ENCODE measurements at places on chromosomes 4 and X.

GRCh38 chrX:1661048-1661921 is 46.4 kb downstream of the ASMT start:
- peak; percentile 82 for DNase-seq

- no peak for DNase-seq
Measured at GRCh38 chr4:33592701-33593100, 2651.6 kb downstream of the ARAP2 start.

DNA sequence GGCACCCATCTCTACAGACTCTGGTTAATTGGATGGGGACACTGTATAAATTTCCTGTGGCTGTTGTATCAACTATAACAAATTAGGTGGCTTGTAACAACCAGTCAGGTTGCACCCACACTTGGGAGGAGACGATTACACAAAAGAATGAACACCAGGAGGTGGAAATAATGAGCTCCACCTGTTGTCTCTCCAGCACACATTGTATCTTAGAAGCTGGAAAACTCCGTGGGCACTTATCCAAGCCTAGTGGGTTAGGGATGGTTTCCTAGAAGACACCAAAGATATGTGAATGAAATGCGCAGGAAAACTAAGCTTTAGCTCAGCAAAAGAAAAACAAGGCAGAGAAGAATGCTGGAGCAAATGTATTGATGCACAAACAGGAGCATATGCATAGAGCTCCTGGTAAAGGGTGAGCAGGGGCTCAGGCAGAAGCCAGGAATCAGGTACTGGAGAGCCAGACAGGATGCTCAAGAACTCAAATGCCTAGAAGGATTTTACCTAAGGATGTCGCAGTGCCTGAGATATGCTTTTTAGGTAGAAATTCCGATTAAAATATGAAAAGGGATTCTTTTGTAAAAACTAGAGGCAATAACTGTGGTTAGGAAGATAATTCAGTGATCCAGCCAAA is 111.7 kb downstream of the GALNTL6 start:
- DNase-seq: no peak

DNA sequence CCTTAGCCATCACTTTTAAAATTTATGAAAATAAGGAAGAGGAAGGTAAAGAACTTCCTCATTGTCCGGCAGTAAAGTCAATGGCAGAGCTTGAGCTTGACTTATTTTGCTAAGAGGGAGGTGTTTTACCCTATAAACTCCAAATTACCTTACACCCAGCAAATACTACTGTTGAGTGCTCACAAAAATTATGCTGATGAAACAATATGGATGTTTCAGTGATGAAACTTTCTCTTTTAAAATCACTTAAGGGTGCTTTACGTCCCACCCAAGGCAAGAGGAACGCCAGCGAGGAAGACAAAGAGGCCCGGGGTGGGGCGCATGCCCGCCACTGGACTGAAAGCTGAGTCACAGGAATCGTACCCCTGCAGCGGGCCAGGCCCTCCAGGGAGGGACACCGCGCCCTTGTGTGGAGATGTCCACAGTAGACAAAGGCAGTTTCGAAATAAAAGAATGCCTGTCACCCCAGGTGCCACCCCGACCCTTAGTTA is 560 bp upstream of the TMSB4X start:
- peak; percentile 37 for DNase-seq

GRCh38 chrX:1593286-1594271 is 2.2 kb downstream of the AKAP17A start:
- DNase-seq: no peak

- DNase-seq: no peak
Measured at GRCh38 chr4:152155070-152155469, 380.8 kb downstream of the FBXW7 start.

GRCh38 chr4:121479808-121480207 is 99.0 kb upstream of the QRFPR start:
- no peak for DNase-seq

GRCh38 chrX:124518885-124519284 is 172.5 kb downstream of the SH2D1A start:
- DNase-seq: no peak

GRCh38 chrX:154417157-154417556 is 5.8 kb downstream of the TAFAZZIN start:
- DNase-seq: no peak

- no peak for DNase-seq
Measured at GRCh38 chrX:38999967-39000745, 198.9 kb downstream of the MID1IP1 start.

DNA sequence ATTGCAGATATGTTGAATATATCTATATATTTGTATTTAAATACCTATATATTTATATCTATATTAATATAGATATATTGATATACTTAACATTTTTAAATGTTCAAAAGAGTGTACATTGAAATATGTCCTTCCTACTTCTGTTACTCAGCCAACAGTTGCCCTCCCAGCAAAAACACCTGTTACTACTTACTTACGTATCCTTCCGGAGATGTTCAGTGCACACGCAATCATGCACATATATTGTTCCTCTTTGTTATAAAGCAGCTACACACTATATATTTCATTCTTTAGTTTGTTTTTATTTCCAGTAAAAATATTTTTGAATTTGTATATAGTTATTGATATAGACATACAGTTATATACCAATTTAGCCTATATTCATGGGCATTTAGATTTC is 142.3 kb downstream of the ARHGAP24 start:
- no peak for DNase-seq

DNA sequence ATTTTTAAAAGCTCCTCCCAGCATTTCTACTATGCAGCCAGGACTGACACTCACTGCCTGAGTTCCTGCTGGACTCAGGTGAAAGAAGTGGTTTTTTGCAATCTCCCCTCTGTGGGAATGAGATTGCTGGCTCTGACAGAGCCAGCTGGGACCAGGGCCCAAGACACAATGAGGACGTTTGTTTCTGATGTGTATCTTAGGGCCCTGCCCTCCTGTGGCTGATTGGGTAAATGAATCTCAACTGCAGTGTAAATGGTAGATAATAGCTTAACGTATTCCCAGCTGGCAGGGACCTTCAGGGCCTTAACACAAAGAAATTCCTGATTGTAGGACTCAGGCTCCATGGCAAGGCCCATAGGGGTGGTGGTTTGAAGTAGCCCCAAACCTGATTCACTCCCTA is 85.8 kb upstream of the PRPS1 start:
- peak; percentile 26 for DNase-seq

DNA sequence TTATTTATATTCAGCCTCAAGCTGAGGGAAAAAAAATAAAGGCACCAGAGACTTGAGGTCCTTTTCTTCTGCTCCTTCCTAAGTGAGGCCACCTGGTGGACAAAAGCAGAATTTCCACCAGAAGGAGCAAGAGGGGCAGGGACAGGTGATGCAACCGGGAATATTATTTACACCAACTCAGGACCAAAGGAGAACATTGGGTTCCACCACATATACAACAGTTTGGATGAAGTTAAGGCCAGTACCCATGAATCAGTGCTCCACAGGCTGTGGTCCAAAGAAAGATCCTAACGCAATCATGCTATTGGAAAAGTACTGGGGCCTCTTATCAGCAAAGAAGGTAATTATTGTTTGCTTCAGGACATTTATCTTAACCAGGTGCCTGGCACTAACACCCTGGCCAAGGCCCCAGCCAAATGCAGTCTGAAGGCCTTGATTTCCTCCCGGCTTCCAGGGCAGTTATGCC is 57.4 kb downstream of the TSC22D3 start:
- DNase-seq: peak; percentile 55

DNA sequence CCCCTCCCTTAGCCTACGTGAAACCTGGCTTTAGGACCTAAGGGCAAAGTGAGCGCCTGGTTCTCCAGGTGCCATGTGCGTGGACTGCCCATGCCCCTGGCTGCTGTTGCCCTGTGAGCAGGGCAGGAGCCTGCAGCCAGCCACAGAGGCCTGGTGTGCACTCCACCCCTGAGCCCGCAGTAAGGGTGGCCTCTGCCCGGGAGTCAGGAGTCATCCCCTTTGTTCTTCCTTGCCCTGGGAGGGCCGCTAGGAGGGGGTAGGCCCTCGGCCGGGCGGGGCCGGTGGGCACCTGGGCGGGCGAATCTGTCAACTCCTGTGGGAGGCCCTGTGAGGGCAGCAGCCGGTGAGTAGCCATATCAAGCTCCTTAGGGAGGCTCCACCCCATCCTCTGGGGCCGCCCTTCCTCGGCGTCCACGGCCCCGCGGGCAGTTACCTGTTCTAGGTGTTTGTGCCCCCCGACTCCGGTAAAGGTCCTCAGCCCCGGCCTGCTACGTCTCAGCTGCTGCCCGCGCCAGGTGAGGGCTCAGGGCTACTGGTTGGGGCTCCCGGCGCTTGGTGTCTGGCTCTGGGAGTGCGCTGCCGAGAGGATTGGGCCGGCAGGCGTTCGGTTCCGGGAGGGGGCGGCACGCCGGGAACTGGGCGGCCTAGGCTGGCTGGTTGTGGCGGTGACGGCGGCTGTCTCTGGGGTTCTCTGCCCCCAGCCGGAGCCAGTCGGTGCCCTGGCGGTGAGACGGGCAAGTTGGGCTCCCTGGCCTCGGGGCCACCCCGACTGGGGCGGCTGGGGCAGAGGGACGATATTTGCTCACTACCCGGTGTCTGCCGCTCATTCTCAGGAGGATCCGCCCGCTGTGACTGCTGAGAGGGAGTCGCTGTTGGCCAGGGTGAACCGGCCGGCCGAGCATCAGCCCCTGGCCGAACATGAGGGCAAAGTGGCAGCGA is 1060.2 kb downstream of the TECRL start:
- no peak for DNase-seq

DNA sequence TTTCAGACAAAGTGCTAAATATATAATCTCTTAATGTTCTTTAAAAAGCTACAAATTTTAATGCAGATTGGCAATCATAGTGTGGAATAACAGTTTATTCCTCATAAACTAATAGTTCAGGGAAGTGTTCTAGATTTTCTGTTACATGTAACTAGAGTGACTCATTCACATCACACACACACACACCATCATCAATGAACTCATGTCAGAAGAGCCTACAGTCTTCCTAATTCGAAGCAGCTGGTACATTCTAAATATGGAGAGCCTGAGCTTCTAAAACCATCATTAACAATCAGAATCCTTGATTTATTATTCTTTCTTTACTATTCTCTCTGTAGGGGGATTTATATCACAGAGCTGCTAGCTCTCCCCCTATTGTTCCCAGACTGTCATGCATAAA is 49.6 kb downstream of the DKK2 start:
- DNase-seq: no peak

GRCh38 chr4:121192013-121192412 is 27.9 kb upstream of the TNIP3 start:
- DNase-seq: no peak

GRCh38 chrX:7115557-7115956 is 32.0 kb upstream of the STS start:
- DNase-seq: no peak

DNA sequence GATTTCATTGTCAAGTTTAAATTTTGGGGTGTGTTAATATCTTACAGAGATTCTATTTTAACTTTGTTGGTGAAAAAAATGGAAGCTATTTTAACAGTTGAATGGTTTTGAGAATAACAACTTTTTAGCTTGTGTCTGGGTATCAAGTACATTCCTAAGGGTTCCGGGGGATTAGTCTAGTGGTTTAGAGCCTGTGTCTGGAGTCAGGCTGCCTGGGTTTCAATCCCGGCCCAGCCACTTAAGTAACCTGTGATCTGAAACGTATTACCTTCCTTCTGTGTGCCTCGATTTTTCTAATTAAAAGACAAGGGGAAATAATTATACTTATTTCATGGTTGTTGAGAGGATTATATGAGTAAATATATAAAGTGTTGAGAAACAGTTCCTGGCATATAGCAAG is 288.6 kb upstream of the NR3C2 start:
- DNase-seq: no peak

- no peak for DNase-seq
Measured at GRCh38 chrX:101210630-101211029, 9.0 kb upstream of the DRP2 start.

DNA sequence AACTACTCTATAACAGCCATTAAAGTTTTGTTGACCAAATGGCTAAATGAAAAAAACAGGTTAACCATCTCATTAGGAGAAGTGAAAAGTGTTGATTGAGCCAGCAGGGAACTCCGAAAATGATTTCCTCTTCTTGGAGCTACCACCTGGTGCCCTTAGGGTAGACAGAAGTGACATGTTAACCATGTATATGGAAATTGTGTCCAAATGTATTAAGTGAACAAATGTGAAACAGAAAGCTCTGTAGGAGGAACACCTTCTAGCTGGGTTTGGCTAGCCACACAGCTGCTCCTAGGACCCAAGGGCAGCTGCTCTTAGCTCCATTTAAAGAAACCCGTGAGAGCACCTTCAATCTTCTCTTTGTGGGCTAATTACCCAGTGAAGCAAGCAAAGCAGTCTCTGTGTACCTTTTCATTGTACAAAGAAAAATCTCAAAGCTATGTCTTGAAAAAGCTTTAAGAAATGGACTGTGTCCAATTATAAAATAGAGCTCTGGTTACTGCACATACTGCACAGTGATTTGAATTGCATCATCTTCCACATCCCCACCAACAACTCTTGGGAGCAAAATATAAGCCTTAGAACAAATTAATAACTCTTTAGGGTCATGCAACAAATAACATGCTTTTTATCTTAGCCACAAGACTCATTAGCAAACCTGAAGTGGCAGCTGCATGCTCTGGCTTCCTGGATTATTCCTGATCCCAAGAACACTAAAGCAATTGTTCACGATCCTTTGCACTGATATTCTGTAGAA is 59.2 kb upstream of the PARM1 start:
- DNase-seq: no peak

DNA sequence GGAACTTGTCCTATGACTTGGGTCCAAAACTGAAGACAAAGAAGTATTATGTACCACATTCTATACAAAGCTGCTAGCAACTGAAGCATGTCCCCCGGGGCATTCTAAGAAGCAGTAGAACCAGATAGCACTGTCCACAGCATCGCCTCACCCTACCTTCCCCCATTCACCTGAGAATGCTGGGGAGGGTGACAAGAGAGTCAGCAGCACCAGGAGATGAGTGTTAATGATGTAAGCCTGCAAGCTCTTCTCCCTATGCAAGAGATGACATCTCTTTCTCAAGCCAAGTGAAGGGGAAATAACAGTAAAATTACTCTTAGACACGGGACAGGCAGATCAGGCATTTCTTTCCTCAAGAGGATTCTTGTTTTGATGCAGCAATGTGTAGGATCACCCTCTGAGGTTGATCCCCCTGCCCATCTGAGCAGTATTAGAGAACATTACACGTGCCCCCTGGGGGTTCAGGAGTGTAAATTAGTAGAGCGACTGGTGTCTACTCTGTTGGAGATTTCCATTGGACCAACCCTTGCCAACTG is 13.9 kb upstream of the TLR1 start:
- no peak for DNase-seq

- no peak for DNase-seq
Measured at GRCh38 chr4:147733716-147734344, 1.9 kb downstream of the ARHGAP10 start.

- no peak for DNase-seq
Measured at GRCh38 chr4:18777190-18777930, 755.8 kb upstream of the LCORL start.

GRCh38 chr4:8739820-8740665 is 131.6 kb downstream of the HMX1 start:
- DNase-seq: no peak

DNA sequence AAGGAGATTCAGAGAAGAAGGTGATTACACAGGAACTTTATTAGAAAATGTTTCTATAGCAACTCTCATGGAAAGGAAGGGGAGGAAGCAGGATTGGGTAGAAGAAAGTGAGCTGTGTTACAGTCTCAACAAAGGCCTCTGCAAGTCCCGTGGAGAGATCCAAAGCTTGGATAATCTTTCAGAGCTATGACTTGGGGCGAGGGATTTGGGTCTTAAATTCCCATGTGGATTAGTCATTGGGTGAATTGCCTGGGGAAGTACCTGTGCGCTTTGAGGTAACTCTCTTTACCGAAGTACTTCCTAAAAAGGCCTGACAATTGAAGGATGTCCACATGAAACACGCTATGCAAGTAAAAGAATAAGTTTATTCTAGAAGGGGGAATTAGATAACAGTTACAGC is 133.8 kb upstream of the ANKRD50 start:
- no peak for DNase-seq

Data from iPS-NIHi11 (cell line).